Kidney capillary endothelial cell (primary cell): ENCODE measurements at places on chromosomes 4 and X.

GRCh38 chr4:140755774-140756318, 339 bp downstream of the TBC1D9 start:
- no peak for DNase-seq

DNA sequence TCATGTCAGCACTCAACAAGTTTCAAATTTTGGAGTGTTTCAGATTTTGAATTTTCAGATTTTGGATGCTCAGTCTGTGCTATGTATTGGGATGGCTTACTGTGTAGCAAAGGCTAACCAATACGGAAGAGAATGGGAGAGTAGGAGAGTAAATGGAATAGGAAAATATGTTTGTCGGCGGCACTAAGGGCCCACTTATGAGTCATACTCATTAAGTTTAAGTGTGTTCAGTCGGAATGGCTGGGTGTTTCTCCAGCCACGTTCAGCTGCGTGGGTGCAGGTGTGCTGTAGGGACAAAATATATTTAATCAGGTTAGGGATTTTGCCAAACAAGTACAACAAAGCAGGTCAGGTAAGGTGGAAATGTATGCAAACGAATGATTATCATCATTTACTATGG, 13.6 kb downstream of the FTHL17 start:
- DNase-seq: no peak

DNA sequence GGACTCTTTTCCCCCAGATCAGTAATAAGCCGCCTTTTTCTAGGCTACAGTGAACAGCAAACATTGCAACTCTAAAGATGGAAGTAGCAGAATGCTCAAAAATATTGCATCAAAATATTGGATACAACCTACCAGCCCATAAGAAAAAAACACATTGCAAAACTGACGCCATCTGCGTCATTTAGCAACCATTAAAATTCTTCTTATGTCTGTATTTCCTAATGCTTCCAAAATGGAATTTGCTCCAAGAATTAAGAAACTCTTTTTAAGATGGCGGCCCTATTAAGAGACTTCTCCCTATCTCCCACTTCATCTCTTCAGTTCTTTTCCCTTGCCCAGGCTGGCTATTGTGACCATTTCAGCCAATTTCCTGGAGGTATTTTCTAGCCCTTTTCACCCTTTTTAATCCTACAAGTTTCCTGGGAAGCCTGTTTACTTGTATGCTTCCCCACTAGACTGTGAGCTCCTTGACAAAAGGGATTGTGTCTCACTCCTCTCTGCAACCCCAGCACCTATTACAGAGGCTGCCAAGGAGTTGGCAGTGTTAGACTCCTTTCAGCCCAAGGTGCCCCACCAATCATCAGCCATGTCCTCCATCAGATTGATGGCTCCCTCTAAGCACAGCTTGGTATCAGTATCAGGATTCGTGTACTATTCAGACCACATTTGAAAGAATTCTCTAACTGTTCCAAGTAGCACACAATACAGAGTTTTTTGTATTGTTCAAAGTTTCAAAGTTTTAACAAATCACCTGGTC, 4.4 kb downstream of the GPC3 start:
- DNase-seq: no peak

DNA sequence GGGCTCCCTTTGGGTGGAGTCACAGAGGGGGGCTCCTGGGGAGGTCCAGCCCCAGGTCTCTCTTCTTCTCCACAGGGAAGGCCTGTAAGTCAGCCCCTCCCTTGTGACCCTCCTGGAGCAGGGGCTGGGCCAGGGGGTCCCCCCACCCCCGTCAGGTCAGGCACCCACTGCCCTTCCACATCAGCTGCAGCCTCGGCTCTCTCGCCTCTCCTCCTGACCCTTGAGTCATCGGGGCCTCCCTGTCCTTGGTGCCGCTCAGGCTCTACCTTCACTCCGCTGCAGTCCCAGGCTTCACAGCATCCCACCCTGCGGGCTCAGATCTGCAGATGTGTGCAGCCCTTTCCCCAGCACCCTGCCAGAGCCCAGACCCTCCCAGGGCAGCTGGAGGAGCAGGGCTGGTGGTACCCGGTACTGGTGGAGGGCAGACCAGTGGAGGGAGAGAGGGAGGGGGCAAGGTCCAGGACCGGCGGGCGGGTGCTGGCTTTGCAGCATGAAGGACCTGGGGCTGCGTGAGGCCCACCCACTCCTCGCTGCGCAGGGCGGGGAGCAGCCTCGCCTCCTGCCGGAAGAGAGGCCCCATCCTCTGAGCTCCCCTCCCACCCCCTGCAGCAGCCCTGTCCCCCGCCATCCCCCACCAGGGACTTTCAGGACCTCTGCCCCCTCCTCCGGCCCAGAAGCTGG, 117.1 kb downstream of the FAM53A start:
- no peak for DNase-seq

GRCh38 chr4:4492161-4492847, 49.5 kb downstream of the STX18 start:
- DNase-seq: peak; percentile 38

DNA sequence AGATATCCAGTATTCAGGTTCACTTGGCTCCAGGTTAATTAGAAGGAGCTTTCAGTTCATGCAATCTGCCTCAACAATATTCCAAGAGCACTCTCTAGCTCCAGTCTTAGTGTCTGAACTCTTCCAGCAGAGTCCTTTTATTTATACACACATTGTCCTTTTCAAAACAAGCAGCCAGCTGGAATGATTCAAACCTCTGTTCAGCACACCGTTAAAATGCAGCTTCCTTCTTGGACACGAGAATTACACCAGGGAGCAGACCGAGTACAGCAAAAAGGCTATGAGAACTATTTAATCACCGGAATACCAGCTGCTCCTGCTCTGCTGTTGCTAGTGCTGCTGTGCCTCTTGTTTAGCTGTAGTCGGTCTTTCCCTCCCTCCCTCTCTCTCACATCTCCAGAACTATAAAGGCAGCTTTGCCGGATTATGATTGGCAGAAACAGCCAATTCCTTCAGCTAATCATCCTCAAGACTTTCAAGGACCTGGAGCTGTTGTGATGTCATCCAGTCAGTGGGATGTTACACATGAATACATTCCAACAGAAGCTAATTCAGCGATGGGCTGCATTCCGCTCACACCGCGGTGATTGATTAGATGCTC, at the start of gene NDST4:
Gene NDST4 (minus strand): TSS at position 115 of the 601 bp plus-strand sequence. CDS start 36,584 bp downstream, outside the sequence.
- DNase-seq: no peak

- peak; percentile 90 for DNase-seq
These were observed at the start of gene MAML3 for GRCh38 chr4:140153718-140154571. TSS of gene MAML3 (minus strand) at chr4:140154184. CDS start at chr4:140153327, 857 bp downstream.

DNA sequence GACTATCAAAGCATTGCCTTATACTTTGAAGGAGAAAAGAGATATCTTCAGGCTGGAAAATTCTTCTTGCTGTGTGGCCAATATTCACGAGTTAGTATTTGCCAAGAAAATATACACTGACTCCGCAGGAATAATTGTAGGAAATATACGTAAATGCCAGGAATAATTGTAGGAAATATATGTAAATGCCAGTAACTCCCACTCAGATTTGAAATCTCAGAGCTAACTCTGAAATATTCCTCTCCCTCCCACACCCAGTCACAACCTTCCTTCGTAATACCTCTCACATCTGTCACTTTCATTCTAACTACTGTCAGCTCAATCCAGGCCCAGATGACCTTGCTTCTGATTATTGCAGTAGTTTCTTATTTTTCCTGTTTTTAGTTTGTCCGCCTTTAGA, 73.5 kb downstream of the WDR19 start:
- peak; percentile 78 for DNase-seq

- DNase-seq: no peak
These were observed 432.1 kb downstream of the ARHGAP24 start for GRCh38 chr4:85907001-85907400.

DNA sequence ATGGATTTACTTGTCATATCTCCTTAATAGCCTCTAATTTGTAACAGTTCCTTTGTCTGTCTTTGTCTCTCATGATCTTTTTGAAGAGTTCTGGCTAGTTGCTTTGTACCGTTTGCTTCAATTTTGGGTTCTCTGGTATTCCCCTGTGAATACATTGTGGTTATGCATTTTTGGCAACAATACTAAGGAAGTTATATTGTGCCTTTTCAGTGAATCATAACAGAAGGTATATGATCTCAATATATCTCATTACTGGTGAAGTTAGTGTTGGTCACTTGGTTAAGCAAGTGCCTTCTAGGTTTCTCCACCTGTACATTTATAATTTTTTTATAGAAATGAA, 48.6 kb downstream of the DCLK2 start:
- DNase-seq: peak; percentile 22

DNA sequence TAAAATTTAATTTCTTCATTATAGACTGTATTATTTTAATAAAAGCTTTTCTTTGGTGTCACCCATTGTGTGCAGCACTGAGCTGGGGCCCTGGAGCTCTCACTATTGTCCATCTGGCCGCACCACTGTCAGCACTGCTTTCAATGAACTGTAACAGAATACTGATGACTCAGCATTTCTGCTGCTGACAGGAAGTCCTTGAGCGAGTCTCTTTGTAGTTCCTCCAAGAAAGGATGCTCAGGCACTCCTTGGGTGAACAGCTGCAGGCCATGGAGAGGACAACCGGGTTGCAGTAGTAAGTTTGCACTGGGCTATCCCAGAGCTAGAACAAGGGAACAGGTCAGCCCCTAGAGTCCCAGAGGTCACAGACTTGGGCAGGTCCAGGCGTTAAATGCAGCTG, 81.6 kb downstream of the SORBS2 start:
- DNase-seq: peak; percentile 84

- DNase-seq: no peak
These were observed 58.1 kb downstream of the NBDY start for GRCh38 chrX:56786889-56787733.

- DNase-seq: peak; percentile 29
These were observed at the start of gene NAP1L5 for GRCh38 chr4:88697588-88698329. TSS of gene NAP1L5 (minus strand) at chr4:88697829. CDS start at chr4:88697754, 75 bp downstream.

GRCh38 chr4:147984065-147984777, 252.3 kb downstream of the ARHGAP10 start:
- peak; percentile 34 for DNase-seq

DNA sequence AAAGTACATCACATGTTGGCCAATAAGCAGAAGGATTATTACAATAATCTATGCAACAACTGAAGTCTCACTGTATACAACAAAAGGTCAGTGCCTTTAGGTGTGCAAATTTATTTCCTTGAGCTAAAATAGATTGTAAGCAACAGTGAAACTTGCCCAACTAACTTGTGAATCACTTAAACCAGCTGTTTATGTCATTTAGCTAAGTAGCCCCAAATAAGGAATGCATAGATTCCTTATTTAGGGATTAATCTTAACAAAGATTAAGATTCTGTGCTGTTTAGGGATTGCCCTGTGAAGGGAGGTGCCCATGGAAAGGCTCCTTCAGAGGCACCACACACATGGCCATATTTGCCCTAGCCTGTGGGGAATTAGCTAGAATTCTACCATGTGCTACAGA, 168.6 kb downstream of the MAML3 start:
- no peak for DNase-seq

GRCh38 chr4:111930659-111931058, 214.6 kb upstream of the FAM241A start:
- DNase-seq: no peak

- no peak for DNase-seq
These were observed 48.8 kb downstream of the SEPTIN11 start for GRCh38 chr4:76998251-76998901.

- DNase-seq: no peak
These were observed 21.2 kb upstream of the SMIM20 start for GRCh38 chr4:25892796-25893195.

DNA sequence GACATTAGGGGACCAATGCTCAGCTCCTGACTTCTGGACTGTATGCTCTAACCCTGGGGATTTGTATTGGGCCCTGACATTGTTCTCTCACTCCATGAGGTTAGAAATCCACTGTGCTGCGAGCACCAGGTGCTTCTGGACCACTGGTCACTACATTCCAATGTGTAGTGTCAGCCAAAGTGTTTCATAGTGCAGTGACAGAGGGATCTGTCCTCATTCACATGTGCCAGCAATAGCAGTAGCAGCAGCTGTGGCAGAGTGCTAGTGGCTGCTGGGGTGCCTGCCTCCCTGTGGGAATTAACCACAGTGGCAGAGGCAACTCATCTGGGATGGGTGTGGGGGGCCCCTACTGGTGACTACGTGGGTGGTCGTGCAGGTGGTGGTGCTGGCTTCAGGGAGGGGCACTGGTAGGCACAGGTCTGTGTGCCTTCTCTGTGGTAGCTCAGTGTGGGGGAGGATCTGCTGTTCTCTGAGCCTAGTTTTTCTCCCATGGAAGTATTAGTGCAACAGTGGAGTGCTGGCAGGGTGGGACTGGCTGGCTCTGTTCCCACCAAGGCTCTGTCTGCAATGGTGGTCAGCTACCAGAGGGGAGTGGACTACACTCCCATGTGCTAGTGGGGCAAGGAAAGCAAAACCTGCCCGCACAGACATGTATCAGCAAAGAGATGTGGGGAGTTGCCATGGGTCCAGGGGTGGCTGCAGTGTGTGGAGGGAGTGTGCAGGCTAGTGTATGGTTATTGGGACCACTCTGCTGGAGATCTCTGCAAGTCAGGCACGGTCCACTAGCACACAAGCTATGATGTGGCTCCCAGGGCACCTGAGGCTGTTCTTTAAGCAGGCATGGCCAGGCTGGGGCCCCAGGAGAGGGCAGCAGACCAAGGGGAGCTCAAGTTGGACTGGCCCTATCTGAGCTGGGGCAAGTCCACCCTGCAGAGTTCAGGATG, 78.5 kb downstream of the SCLT1 start:
- DNase-seq: no peak

DNA sequence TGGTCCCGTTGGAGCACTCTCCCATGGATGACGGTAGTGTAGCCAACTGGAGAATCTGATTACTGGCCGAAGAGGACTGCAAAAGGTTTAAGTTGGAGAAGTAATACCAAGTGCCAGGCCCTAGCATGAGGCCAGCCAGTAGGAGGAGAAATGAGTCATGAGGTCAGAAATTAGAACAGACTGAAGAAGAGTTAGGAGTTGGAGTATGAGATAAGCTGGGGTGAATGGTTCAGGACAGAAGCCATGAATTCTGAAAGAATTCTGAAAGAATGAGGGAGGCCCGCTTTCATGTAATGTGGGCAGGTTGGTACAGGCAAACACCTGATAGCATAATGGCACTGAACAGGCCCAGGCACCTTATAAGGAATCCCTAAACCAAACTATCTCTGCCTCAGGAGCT, 18.4 kb upstream of the STK26 start:
- no peak for DNase-seq

DNA sequence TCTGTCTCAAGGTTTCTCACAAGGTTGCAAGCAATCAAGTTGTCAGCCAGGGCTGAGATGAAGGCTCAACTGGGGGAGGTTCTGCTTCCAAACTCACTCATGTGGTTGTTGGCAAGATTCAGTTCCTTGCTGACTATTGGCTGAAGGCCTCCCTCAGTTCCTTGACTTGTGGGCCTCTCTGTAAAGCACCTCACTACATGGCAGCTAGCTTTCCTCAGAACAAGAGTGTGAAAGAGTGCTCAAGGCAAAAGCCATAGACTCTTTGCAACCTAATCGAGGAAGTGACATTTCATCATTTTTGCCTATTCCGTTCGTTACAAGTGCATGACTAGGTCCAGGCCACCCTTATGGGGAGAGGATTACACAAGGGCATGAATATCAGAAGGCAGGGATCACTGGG, 52.0 kb downstream of the CXorf58 start:
- no peak for DNase-seq

- no peak for DNase-seq
These were observed 1520.1 kb downstream of the PCDH18 start for GRCh38 chr4:136012220-136012619.

DNA sequence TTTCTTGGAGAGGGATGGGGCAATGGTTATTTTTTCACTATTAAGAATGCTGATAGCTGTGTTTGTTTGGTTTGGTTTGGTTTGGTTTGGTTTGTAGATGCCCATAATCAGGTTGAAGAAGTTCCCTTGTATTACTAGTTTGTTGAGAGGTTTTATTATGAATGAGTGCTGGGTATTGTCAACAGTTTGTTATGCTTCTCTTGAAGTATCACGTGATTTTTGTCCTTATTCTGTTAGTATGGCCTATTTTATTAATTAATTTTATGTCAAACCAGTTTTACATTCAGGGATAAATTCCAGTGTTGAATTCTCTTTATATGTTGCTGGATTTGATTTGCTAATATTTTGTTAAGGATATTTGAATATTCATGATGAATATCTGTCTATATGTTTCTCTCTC, 449.8 kb upstream of the NWD2 start:
- DNase-seq: no peak
